ENCODE measurements at places on chromosomes 7 and 10.

DNA sequence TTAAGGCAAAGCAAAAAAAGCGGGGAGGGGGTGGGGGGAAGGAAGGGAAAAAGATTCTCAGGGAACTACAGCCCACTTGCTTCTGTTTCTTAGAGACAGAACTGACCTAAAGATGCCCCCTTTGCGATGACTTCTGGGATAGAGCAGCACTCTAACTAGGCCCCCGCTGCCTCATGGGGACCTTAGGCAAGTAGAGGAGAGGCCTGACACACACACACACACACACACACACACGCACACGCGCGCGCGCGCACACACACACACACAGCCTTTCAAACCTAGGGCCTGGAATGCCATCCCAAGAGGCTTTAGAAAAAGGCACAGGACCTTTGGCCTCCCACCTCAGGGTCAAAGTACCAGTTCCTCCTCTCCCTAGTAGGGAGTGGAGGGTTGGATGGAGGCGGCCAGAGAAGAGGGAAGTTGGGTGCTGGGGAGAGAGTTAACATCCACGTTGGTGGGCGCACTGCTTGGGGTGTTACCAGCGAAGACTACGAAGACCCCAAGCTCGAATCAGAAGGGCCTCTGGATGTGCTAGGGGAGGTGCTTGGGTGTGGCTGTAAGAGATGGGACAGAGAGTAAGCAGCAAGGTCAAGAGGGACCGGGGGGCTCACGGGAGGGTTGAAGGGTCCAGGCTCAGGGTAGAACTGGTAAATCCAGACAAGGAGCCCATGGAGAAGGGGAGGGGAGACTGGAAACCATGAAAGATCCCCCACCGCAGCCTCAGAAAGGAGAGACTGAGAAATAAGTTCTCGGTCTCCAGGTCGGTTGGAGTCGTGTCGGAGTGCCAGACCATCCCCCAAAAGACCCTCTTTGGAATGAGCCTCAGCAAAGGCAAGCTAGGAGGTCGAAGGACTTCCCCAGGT lies 1.2 kb upstream of the COL1A2 start:
- no peak for DNase-seq

DNA sequence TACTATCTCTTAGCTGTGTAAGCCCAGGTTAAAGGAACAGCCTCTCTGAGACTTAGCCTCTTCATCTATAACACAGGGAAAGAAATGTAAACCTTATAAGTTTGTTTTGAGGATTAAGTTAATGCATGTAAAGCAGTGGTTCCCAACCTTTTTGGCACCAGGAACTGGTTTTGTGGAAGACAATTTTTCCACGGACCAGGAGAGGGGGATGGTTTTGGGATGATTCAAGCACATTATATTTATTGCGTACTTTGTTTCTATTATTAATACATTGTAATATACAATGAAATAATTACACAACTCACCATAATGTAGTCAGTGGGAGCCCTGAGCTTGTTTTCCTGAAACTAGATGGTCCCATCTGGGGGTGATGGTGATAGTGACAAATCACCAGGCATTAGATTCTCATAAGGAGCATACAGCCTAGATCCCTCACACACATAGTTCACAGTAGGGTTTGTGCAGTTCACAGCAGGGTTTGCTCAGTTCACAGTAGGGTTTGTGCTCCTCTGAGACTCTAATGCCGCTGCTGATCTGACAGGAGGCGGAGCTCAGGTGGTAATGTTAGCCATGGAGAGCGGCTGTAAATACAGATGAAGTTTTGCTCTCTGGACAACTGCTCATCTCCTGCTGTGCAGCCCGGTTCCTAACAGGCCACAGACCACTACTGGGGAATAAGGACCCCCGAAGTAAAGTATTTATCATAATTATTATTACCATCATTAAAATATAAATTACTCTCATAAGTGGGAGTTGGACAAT lies 41.3 kb upstream of the ANK3 start:
- DNase-seq = no peak

- no peak for DNase-seq
Observed at GRCh38 chr7:149850716-149851115, 12.5 kb downstream of the ZNF862 start.

GRCh38 chr7:4739528-4739992 lies 35.9 kb upstream of the AP5Z1 start:
- DNase-seq = peak; percentile 34

GRCh38 chr7:88042157-88042556 lies 108.1 kb downstream of the ADAM22 start:
- DNase-seq = no peak

GRCh38 chr7:139937715-139938114 lies 108.7 kb downstream of the TBXAS1 start:
- peak; percentile 50 for DNase-seq

DNA sequence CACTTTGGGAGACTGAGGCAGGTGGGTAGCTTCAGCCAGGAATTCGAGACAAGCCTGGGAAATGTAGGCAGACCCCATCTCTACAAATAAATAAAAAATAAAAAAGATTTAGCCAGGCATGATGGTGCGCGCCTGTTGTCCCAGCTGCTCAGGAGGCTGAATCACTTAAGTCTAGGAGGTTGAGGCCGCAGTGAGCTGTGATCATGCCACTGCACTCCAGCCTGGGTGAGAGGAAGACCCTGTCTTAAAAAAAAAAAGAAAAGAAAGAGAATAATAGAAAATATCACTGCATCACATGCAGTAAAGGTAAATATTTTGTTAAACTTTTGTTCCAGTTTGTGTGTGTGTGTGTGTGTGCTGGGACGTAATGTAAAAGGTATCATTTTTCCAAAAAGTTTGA lies 3.0 kb downstream of the STRIP2 start:
- no peak for DNase-seq

- DNase-seq = no peak
Observed at GRCh38 chr10:4257939-4258465, 473.0 kb upstream of the KLF6 start.

GRCh38 chr10:82821043-82821442 lies 946.0 kb downstream of the NRG3 start:
- DNase-seq = peak; percentile 11

DNA sequence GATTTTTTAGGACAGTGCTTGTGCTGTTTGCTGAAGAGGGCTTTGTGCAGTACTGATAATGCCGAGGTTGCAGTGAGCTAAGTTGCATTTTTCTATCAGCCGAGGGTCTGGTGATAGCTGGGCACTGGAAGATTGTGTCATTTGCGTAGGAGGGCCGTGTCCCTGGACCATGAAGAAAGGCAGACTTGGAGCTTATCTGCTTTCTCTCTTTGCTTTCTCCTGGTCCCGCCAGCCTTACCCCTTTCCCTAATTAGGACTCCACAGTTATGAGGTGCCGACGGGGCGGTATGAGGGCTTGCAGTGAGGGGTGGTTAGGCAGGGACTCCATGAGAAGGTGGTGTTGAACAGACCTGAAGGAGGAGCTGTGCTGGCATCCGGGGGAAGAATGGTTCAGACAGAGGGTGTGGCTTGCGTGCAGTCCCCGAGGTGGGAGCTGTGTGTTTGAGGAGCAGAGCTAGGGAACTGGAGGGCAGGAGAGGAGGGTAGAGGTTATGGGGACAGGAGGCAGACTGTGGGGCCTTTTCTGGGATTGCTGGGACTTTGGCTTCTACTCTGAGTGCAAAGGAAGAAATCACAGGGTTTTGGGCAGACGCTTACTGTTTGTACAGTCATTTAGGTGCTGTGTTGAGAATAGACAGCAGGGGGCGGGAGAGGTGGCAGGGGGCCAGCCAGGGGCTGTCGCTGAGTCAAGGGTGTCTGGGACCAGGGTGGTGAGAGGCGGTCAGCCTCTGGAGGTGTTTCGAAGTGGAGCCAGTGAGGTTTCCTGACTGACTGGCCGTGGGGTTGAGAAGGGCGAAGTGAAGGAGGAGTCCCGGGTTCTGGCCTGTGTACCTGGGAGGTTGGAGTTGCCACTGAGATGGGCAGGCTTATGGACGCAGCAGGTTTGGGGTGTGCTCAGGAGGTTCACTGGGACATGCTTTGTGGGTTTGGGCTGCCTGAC lies 43.4 kb downstream of the PRF1 start:
- DNase-seq = peak; percentile 69

- DNase-seq = peak; percentile 45
Observed at GRCh38 chr7:99837649-99838361, 10.0 kb downstream of the CYP3A43 start.

DNA sequence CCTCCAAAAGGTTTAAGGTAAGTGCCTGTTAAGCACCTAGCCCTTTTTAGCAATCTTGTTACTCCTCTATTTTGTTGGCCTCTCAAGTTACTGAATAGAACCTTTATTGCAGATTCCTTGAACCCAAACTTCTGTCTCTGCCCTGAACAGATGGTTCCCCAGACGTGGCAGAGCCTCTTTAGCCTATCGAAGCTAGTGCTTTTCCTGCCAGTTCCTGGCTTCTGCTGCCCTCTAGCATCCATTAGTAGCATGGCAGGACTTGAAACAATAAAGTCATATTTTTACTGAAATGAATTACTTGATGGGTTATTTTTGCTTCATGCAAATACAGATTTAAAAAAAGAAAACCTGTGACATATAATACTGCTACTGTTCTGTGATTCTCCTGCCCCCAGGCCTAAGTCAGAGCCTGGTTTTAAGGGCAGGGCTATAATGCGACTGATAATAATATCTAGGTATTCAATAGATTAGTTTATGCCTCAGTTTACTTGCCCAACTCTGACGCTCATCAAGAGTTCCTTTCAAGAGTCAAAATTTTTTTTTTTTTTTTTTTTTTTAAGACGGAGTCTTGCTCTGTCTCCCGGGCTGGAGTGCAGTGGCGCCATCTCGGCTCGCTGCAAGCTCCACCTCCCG lies 84.3 kb upstream of the PHF14 start:
- peak; percentile 54 for DNase-seq

DNA sequence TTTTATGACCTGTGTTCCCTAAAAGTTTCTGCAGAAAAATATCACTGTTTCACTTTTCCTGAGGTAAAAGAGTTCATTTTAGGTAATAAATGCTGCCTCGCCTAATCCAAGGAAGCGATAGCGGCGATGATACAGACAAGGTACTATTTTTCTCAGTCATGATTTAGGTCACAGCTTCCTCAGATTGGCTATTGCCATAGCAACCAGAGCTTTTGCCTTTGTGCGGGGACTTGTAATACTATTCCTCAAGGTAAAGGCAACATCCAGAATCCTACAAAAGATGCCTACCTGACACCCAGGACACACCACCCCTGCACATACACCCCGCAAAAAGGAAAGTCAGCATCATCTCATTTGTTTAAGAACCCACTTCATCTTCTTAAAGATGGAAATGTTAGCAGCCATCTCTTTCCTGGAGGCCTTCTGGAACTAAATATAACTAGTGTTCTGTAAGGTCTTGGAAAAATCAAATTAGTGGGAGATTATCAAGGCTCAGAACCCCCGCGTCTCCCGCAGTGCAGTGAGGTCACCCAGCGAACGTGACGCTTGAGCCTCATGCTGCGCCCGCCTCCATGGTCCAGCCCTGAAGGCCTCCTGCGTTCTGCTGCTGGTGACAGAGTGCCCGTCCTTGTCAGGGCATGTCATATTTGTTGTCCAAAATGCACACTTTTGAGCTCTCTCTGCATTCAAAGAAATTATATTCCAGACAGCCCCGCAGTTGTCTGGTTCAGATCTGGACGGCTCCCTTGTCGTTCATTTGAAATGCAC lies 402.0 kb upstream of the RNF32 start:
- no peak for DNase-seq
